ENCODE measurements at places on chromosomes 1 and 21. TPM values are rescaled to one million over a fixed set of nuclear protein-coding genes. Genes with fewer than 3 reads are reported as not detected.

Gene RPE65
- total RNA-seq, result not detected

Gene ERO1B
- total RNA-seq, result 9.9 TPM

Gene TMEM82
- 2.0 TPM for total RNA-seq

Gene CFAP74
- total RNA-seq, result not detected

Gene RAB7B
- total RNA-seq, result 2.0 TPM

Gene C1QTNF12
- 3.1 TPM for total RNA-seq

Gene FMOD
- 22.3 TPM for total RNA-seq

Gene RGSL1
- total RNA-seq, result not detected

Data from kidney (tissue), 22 donors.